ENCODE measurements at places on chromosomes 4 and X.

- no peak for DNase-seq
Measured at GRCh38 chr4:173253561-173253960, 80.6 kb downstream of the HMGB2 start.

GRCh38 chr4:110595583-110595982 is 27.3 kb downstream of the PITX2 start:
- DNase-seq, result no peak

- DNase-seq, result no peak
Measured at GRCh38 chr4:13054420-13054970, 429.6 kb downstream of the RAB28 start.

- peak; percentile 10 for DNase-seq
Measured at GRCh38 chr4:76449833-76450232, 14.8 kb downstream of the SHROOM3 start.

DNA sequence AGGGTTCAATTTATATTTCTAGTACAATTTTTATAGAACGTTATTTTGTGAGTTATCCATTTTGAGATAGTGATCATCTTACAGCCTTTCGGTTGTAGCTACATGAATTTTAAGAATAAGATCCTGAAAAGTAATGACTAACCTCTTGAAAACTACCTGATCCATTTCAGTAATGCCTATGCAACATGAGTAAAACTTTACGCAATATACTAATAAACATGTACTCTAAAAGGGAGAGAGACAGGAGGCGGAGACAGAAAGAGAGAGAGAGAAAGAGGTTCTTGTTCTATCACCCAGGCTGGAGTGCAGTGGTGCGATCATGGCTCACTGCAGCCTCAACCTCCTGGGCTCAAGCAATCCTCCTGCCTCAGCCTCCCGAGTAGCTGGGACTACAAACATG is 816.1 kb downstream of the CCSER1 start:
- no peak for DNase-seq

DNA sequence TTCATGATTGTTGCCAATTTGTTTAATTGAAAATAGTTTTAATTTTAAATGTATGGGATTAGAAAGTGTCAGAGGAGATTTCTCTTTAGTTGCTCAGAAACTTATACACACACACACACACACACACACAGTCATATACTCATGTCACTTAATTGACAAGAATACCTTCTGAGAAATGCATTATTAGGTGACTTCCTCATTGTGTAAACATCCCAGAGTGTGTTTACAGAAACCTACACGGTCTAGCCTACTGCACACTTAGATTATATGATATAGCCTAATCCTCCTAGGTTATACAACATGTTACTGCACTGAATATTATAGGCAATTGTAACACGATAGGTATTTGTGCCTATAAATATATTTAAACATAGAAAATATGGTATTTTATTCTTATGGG is 1327.4 kb downstream of the FSTL5 start:
- no peak for DNase-seq

DNA sequence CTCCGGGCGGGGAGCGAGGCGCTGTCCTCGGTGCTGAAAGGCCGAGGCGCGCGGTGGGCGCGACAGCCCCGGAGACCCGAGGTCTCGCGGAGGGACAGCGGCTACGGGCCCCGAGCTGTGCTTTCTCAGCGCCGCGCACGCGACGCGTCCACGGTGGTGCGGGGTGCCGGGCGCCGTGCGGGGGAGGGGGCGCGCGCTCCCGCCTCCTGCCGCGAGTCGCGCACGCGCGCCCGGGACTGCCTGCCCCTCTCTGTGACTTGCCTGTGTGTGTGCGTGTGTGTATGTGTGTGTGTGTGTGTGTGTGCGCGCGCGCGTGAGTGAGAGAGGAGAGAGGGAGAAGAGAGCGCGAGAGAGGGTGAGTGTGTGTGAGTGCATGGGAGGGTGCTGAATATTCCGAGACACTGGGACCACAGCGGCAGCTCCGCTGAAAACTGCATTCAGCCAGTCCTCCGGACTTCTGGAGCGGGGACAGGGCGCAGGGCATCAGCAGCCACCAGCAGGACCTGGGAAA is at the start of gene GRIA2:
Gene GRIA2, plus strand, starts transcription at position 358 of the 511 bp plus-strand sequence. CDS start 315 bp downstream, outside the sequence.
- DNase-seq, result peak; percentile 71

- peak; percentile 63 for DNase-seq
Measured at GRCh38 chr4:140686796-140687195, 69.4 kb downstream of the TBC1D9 start.

GRCh38 chr4:8320386-8320750 is 50.8 kb downstream of the HTRA3 start:
- DNase-seq, result no peak

DNA sequence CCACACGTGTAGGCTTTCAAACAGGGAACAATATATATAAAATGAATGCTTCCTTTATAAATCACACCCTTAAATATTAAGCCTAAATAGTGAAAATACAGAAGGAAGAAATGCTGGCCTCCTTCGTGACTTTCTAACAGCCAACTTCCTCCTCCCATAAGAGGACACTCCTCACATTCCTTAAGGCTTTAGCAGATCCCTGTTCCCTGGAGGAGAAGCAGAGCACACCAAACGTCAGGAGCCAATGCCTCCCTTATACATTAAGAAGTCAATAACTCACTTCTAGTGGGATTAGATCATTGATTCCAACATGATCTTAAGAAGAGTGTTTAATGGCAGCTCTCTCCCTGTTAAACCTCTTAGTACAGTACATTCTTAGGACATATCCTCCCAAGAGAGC is 108.4 kb upstream of the FAM241A start:
- no peak for DNase-seq

DNA sequence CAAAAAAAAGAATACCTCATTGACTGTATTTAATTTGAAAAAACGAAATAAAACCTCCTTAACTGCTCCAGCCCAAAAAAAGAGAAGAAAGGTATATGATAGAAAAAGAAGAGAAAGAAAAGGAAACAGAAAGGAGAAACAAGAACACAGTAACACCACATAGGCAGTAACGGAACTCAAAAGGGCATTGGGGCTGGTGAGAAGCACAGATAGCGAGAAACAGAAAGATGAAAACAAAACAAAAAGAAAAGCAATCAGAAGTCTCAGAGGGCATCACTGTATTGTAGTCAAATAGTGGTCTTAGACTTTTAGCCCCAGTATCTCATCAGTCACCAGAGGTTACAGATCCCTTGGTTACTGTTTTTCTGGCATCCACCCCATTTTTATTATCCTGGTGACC is 88.6 kb downstream of the NFKB1 start:
- no peak for DNase-seq
